Effector memory CD4-positive, alpha-beta T cell (primary cell): ENCODE measurements at places on chromosomes 7 and 10.

GRCh38 chr10:74153123-74153522, 2.1 kb downstream of the ADK start:
- peaks cover 17% of the 10 kb centered on the region for H3K4me1 ChIP-seq
- no peak overlapping the region for H3K27ac ChIP-seq
- DNase-seq, result no peak
- no peaks in the 10 kb centered on the region for H3K36me3 ChIP-seq
- no peak overlapping the region for H3K4me3 ChIP-seq
- no peaks in the 10 kb centered on the region for H3K27me3 ChIP-seq

GRCh38 chr10:54133203-54133602, 667.8 kb downstream of the PCDH15 start:
- no peaks in the 10 kb centered on the region for H3K27me3 ChIP-seq
- no peak for DNase-seq
- H3K4me1 ChIP-seq, result no peaks in the 10 kb centered on the region

GRCh38 chr10:89296220-89296648, 5.6 kb upstream of the IFIT2 start:
- H3K27ac ChIP-seq, result no peak overlapping the region
- no peaks in the 10 kb centered on the region for H3K27me3 ChIP-seq
- no peaks in the 10 kb centered on the region for H3K36me3 ChIP-seq
- no peak overlapping the region for H3K4me3 ChIP-seq

GRCh38 chr7:21850531-21851285, 95.0 kb downstream of the CDCA7L start:
- H3K4me3 ChIP-seq, result no peak overlapping the region
- H3K36me3 ChIP-seq, result no peaks in the 10 kb centered on the region
- H3K27ac ChIP-seq, result no peak overlapping the region
- peaks cover 7% of the 10 kb centered on the region for H3K4me1 ChIP-seq
- DNase-seq, result no peak

- no peak overlapping the region for H3K4me3 ChIP-seq
- no peak for DNase-seq
- H3K36me3 ChIP-seq, result no peaks in the 10 kb centered on the region
Measured at GRCh38 chr7:91915401-91916050, 25.1 kb upstream of the AKAP9 start.

- DNase-seq, result no peak
- no peaks in the 10 kb centered on the region for H3K27me3 ChIP-seq
- no peak overlapping the region for H3K27ac ChIP-seq
- H3K4me3 ChIP-seq, result no peak overlapping the region
Measured at GRCh38 chr7:41113719-41114118, 589.2 kb downstream of the INHBA start.

GRCh38 chr7:3064067-3064466, 20.4 kb upstream of the CARD11 start:
- H3K4me3 ChIP-seq, result no peak overlapping the region
- peaks cover 46% of the 10 kb centered on the region for H3K4me1 ChIP-seq
- no peaks in the 10 kb centered on the region for H3K36me3 ChIP-seq
- no peaks in the 10 kb centered on the region for H3K27me3 ChIP-seq

DNA sequence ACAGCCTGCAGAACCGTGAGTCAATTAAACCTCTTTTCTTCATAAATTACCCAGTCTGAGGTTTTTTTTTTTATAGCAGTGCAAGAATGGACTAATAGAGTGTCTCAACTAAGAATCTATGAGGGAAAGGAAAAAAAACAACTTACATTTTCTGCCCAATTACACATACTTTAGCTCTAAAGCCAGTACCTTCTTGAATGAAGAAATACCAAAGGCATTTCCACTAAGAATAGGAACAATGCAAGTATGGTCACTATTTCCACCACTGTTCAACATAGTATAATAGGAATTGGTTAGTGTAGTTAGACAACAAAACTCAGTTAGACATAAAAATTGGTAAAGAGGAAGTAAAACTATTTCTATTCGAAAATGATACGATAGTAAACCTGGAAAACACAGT, 37.6 kb downstream of the MICU1 start:
- no peaks in the 10 kb centered on the region for H3K4me1 ChIP-seq
- no peak overlapping the region for H3K4me3 ChIP-seq
- H3K27me3 ChIP-seq, result no peaks in the 10 kb centered on the region
- DNase-seq, result no peak

- DNase-seq, result no peak
- H3K4me1 ChIP-seq, result no peaks in the 10 kb centered on the region
- no peaks in the 10 kb centered on the region for H3K27me3 ChIP-seq
Measured at GRCh38 chr10:6390213-6390845, 187.6 kb downstream of the PFKFB3 start.

- H3K4me3 ChIP-seq, result no peak overlapping the region
- no peaks in the 10 kb centered on the region for H3K36me3 ChIP-seq
- H3K27me3 ChIP-seq, result no peaks in the 10 kb centered on the region
- H3K27ac ChIP-seq, result peak overlapping the region; percentile 80
- peaks cover 85% of the 10 kb centered on the region for H3K4me1 ChIP-seq
Measured at GRCh38 chr10:33117816-33118215, 159.8 kb upstream of the ITGB1 start.

DNA sequence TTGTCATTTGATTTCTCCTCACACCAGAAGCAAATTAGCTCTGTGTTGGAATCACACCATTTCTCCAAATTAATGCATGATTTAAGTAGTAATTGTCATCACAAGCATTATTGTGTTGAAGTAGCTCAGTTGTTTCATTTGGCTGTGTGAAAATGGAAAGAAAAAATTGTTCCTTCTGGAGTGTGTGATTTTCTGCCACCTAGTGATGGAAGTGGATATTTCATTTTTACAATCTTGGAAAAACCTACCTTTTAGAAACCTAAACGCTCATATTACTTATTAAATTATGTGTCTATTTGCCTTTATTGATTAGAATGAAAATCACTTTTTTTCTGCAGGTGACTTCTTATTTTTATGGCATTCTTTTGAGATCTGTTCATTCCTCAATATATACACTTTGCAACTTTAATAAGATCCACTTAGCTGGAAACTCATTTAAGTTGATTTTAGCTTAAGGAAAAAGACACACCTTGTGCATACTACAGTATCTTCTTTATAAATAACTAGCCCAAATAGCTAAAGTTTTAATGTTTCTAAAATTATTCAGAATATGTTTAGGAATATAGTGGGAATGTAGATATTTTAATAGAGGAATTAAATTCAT, 50.0 kb downstream of the SRI start:
- no peak overlapping the region for H3K27ac ChIP-seq
- no peak overlapping the region for H3K4me3 ChIP-seq
- no peaks in the 10 kb centered on the region for H3K27me3 ChIP-seq
- no peaks in the 10 kb centered on the region for H3K4me1 ChIP-seq
- DNase-seq, result no peak
- H3K36me3 ChIP-seq, result no peaks in the 10 kb centered on the region

GRCh38 chr7:35657125-35657524, 37.8 kb downstream of the HERPUD2 start:
- no peak for DNase-seq
- H3K27ac ChIP-seq, result no peak overlapping the region
- H3K36me3 ChIP-seq, result peaks cover 4% of the 10 kb centered on the region
- no peak overlapping the region for H3K4me3 ChIP-seq

DNA sequence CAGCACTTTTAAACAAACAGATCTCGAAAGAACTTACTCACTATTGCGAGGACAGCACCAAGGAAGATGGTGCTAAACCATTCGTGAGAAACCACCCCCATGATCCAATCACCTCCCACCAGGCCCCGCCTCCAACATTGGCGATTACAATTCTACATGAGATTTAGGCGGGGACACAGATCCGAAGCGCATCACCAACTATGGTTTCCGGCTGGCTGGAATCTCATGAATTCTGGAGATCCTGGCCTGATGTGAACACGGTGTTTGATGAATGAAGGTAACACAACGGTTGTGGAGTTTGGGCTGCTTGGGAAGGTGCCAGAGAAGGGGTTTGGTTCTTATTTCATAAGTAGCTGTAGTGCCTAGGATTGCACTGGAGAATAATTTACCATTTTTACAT, 216.7 kb downstream of the EMX2 start:
- no peaks in the 10 kb centered on the region for H3K4me1 ChIP-seq
- no peak for DNase-seq
- no peak overlapping the region for H3K4me3 ChIP-seq
- no peaks in the 10 kb centered on the region for H3K36me3 ChIP-seq
- H3K27me3 ChIP-seq, result no peaks in the 10 kb centered on the region
- no peak overlapping the region for H3K27ac ChIP-seq

DNA sequence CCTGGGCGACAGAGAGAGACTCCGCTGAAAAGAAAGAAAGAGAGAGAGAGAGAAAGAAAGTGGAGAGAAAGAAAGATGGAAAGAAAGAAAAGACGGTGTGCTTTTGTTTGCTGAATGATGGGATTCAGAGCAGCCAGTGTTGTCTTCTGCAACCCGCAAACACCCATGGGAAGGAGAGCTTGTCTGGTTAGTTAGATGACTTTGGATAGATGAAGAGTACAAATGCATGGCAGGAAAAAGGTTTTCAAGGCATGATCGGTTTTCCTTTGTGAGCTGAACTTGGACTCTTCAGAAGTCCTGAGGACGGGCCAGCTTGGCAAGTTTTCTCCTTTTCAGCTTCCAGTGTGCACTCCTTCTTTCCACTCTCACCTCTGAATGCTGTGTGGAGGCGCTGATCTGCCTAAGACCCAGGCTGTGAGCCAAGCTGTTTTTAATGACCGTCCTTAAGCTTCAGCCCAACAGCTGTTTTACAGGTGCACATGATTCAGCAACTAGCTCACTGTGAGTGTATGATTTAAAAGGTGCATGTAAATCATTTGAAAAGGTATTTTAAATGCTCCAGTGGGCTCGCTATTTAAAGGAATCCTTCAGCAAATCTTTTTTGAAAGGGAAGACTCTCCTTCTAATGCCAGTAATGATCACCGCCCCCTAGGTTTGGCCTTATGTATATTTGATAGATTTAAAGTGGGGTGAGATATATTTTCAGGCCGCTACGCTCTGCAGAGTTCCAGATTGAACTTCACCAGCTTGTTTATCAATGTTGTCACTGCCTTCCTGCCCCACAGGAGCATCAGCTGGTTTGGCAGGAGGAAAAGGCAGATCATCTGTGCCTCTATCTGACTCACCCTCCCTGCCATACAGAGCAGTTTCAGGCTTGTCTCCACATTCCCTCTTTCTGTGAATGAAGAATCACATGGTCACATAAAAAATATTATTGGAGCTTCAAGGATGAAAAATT, 115.0 kb downstream of the PLXDC2 start:
- H3K27ac ChIP-seq, result no peak overlapping the region
- no peaks in the 10 kb centered on the region for H3K36me3 ChIP-seq
- H3K4me1 ChIP-seq, result no peaks in the 10 kb centered on the region
- no peak overlapping the region for H3K4me3 ChIP-seq

- H3K4me3 ChIP-seq, result no peak overlapping the region
- H3K36me3 ChIP-seq, result no peaks in the 10 kb centered on the region
- H3K4me1 ChIP-seq, result peaks cover 20% of the 10 kb centered on the region
- peaks cover 12% of the 10 kb centered on the region for H3K27me3 ChIP-seq
- H3K27ac ChIP-seq, result no peak overlapping the region
- DNase-seq, result no peak
Measured at GRCh38 chr7:107659666-107660065, 962 bp upstream of the SLC26A4 start.

DNA sequence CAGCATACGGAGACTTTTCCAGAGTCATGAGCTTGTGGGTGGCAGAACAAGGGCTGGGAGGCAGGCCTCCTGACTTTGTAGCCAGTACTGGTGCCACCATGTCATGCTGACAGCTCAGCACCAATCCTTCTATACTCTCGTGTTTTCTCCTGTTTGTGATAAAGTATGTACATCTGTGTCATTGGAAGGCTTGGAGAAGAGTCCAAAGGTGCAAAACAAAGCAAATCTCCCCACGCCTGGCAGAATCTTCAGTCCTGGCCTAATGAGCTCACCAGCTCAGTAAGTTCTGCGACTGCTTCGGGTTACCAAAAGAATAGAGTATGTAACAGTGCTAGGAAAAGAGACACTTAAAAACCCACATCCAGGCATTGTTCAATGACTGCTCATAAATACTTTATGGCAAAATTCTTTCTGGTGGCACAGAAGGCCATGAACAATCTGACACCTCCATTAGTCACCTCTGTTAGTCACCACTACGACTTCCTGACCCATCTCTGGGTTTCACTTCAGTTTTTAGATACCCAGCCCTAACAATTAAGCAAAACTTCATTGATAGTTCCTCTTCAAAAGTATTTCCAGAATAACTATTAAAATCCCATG, 24.5 kb downstream of the STEAP1 start:
- no peak for DNase-seq
- H3K27ac ChIP-seq, result no peak overlapping the region
- H3K27me3 ChIP-seq, result no peaks in the 10 kb centered on the region
- H3K4me3 ChIP-seq, result no peak overlapping the region

GRCh38 chr10:33229252-33229948, 105.1 kb downstream of the NRP1 start:
- no peak for DNase-seq
- no peaks in the 10 kb centered on the region for H3K4me1 ChIP-seq
- no peak overlapping the region for H3K4me3 ChIP-seq
- H3K36me3 ChIP-seq, result no peaks in the 10 kb centered on the region

- H3K36me3 ChIP-seq, result no peaks in the 10 kb centered on the region
- H3K27ac ChIP-seq, result no peak overlapping the region
- no peaks in the 10 kb centered on the region for H3K27me3 ChIP-seq
- no peaks in the 10 kb centered on the region for H3K4me1 ChIP-seq
- no peak for DNase-seq
Measured at GRCh38 chr7:107833684-107834106, 30.7 kb upstream of the SLC26A3 start.

DNA sequence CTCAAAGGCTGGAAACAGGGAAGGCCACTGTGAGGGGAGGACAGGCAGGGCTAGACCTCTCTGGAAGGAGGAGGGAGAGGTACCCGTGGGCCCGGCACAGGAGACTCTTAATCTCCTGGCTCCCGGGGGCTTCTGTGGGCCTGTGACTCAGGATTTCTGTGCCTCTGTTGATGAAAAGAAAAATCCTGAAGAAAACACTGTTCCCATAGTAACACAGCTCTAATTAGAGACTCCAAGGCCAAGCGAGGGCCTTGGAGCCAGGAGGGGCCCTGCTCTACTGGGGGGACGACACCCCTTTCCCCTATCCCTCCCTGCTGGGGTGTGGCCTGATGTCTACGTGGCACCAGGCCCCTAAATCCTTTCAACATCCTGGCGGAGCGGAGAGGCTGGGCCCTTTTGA, 174.1 kb upstream of the TNRC18 start:
- no peak overlapping the region for H3K4me3 ChIP-seq
- no peak overlapping the region for H3K27ac ChIP-seq
- no peak for DNase-seq
- no peaks in the 10 kb centered on the region for H3K36me3 ChIP-seq
- peaks cover 38% of the 10 kb centered on the region for H3K4me1 ChIP-seq

- no peaks in the 10 kb centered on the region for H3K4me1 ChIP-seq
- no peaks in the 10 kb centered on the region for H3K36me3 ChIP-seq
- H3K4me3 ChIP-seq, result no peak overlapping the region
- DNase-seq, result no peak
- no peak overlapping the region for H3K27ac ChIP-seq
Measured at GRCh38 chr7:45217358-45217757, 59.8 kb downstream of the RAMP3 start.

GRCh38 chr7:67896721-67897120, 900.1 kb downstream of the TYW1 start:
- H3K27ac ChIP-seq, result no peak overlapping the region
- no peaks in the 10 kb centered on the region for H3K4me1 ChIP-seq
- H3K36me3 ChIP-seq, result no peaks in the 10 kb centered on the region
- no peak for DNase-seq
- H3K4me3 ChIP-seq, result no peak overlapping the region

- DNase-seq, result no peak
- no peaks in the 10 kb centered on the region for H3K27me3 ChIP-seq
- H3K27ac ChIP-seq, result no peak overlapping the region
Measured at GRCh38 chr10:101006593-101007098, 7.0 kb downstream of the LZTS2 start.

GRCh38 chr10:1054684-1055083, 1.5 kb upstream of the WDR37 start:
- DNase-seq, result no peak
- no peaks in the 10 kb centered on the region for H3K27me3 ChIP-seq
- no peak overlapping the region for H3K4me3 ChIP-seq
- peaks cover 24% of the 10 kb centered on the region for H3K4me1 ChIP-seq
